Skin of body (tissue), 3 donors: ENCODE measurements at places on chromosomes 1 and 21. TPM values are rescaled to one million over a fixed set of nuclear protein-coding genes. Genes with fewer than 3 reads are reported as not detected.

Gene SLC5A9
- 1.5 TPM for total RNA-seq

Gene FRRS1
- total RNA-seq, result 31.3 TPM

Gene RABIF
- total RNA-seq, result 4.8 TPM

Gene HSPB7
- 3.0 TPM for total RNA-seq

Gene WNT9A
- total RNA-seq, result 1.5 TPM
